NCI-H1930 (cell line): ENCODE measurements at places on chromosomes 12 and 14.
A peak's percentile ranks its signal among the peaks of the same experiment; 100 is the strongest.

DNA sequence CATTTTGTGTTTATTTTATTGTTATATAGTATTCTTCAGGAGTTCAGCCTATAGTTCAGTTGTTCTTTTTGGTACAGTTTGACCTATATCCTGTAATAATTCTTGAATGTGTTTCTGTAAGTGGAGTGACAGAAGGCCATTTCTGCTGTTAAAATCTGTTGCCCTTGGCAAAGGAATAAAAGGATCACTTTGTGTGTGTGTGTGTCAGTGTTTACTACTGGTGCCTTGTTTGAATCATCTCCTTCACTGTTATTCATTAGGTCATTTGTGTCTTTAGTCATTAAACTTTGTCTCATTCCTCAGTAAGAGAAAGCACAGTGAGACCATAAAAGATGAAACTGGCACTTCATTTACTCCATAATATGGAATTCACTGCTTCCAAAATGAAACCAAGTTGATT is 130.7 kb downstream of the TMTC2 start:
- DNase-seq: no peak

- DNase-seq: no peak
Measured at GRCh38 chr12:91954747-91955146, 190.9 kb downstream of the BTG1 start.

DNA sequence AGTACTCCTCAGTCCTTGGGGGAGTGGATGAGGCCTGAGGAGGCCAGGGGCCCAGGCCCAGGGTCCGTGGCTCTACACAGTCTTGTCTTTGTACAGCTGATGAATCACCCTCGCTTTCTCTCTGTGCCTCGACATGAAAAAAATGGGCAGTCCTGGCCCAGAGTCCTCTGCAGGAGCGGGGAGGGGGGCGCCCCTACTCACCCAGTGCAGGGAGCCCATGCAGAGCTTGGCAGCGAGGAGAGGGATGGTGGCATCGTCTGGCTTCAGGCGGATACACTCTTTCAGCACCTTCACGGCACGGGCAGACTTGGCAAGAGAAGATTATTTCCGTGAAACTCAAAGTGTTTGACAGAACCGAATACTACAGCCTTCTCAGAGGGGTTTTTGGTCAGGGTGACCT is 159.3 kb downstream of the TTC7B start:
- no peak for DNase-seq

DNA sequence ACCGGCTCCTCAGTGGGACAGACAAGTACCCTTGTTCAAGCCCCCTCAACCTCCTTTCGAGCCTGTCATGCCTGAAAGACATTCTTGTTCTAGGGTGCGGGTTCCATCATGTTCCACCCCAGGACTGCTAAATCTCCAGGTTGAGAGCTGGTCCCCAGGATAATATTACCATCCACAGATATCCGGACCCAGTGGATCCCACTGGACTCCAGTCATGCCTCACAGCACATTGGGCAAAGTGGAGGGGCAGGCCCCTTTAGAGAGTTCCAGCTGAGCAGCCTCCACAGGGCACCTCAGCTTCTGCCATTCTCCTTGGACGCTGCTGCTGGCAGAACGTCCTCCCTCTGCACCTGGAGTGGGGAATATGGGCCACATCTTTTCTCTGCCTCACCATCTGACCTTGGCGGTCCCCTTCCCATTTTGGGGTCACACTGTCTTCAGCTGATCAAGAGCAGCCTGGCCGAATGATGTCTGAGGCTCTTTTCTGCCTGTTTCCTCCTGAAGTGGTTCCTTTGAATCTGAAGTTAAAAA is 137.4 kb downstream of the BCL11B start:
- DNase-seq: no peak

DNA sequence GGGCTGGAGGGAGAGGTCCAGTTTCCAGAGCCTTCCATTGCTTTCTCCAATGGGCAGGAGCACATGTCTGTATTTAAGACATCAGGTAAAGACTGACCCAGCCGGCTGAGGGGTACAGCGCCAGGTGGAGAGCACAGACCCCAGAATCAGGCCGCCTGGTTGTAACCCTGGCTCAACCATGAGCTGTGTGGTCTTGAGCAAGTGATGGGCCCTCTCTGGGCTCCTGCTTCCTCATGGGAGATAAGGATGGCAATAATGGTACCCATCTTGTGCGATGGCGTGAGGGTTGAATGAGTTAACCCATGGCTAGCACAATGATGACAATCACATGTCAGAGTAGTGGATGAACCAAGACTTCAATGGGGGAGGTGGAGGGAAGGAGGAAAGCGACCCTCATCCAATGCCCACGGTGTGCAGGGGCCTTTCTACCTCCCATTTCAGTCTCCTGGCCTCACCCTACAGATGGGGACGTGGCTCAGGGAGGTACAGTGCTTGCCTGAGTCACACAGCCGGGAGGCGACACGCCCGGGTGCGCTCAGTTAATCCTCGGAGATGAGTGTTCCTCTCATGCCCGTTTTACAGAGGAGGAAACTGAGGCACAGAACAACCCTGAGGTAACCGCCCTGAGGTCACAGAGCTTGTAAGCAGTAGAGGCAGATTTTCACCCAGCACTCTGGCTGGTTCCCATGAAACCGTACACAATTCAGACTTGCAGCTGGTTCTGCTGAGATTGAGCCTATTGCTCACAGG is 163.9 kb downstream of the RBM19 start:
- DNase-seq: no peak

DNA sequence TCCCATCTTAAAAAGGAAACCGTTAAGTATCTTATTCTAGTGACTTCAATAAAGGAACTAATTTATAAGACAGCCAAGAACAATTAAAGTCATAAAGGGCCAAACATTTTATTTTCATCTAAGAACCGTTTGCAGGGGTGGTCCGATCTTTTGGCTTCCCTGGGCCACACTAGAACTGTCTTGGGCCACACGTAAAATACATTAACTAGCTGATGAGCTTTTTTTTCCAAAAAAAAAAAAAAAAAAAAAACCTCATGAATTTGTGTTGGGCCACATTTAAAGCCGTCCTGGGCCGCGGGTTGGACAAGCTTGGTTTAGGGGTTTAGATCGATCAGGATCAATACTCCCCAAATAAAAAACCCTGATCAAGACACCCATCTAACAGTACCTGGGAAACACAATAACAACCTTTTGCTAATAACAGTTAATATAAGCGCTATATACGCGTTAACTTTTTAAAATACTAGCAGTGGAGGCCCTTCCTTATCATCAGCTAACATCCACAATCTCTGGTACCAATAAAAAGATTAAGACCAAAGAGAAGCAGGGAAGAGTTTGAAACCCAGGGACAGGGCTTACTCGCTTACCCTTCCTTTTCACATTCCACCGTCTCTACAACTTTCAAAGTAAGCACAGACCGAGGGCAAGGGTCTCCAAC is 1.1 kb downstream of the NAP1L1 start:
- DNase-seq: no peak

- DNase-seq: no peak
Measured at GRCh38 chr12:77830583-77831351, at the start of gene NAV3. Gene NAV3, plus strand, starts transcription at chr12:77830894. Its CDS starts 568 bp downstream, at chr12:77831462.

DNA sequence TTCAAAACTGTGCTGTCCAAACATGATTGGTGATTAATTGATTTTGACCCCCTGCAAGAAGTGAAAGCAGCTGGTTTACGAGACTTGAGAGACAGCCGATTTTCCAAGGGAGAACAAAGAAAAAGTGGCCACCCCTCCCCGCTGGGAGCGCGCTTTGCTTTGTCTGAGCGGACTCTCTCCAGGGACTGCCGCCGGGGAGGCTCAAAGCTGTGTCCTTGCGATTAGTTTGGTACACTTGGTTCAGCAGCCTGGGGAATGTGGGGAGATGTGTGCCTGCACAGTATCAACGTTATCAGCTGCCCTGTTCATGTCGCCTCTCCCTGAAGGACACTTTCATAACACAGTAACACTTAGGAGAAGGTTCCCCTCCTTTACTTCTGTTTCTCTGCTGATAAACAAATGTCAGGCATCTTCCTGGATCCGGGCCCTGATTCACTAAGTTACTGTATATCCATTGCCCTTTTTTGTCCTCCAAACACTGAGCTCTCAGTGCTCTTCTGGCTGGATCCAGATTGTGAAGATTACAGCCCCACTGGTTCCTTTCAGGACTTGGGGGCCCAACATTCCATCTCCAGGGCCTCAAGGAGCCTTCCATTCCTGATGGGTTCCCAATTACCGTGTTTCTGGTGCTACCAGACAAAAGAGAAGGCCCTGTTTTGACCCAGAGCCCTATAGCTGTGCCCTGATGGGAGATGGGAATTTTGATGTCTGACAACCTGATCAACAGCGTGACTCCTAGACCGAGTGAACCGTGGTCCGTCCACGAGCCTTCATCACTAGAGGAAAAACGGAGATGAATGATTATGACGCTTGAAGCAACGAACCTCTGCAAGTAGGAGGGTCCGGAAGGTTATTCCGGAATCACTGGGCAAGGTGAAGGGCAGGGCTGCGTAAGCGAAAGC is 31.7 kb upstream of the TUBA1C start:
- peak; percentile 75 for DNase-seq

- DNase-seq: no peak
Measured at GRCh38 chr14:67510836-67511235, 22.3 kb upstream of the PLEKHH1 start.

GRCh38 chr12:97537501-97537900 is 74.9 kb downstream of the RMST start:
- no peak for DNase-seq

DNA sequence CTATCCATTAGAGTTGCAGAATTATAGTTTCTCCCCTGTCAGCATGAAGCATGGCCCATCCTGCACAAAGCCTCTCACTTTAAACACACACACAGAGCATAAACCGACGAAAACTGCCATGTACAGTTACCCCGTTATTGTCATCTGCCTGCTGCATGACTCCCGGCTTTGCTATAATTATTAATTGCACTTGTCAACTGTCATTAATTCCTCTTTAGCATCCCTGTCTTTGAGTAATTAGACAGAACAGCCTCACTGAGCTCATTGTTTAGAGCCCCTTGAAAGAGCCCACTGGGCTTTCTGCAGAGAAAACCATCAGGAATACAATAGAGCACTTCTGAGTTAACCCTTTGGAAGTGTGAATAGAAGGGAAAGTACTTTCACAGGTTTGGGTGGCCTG is 307.2 kb upstream of the SOX5 start:
- no peak for DNase-seq

DNA sequence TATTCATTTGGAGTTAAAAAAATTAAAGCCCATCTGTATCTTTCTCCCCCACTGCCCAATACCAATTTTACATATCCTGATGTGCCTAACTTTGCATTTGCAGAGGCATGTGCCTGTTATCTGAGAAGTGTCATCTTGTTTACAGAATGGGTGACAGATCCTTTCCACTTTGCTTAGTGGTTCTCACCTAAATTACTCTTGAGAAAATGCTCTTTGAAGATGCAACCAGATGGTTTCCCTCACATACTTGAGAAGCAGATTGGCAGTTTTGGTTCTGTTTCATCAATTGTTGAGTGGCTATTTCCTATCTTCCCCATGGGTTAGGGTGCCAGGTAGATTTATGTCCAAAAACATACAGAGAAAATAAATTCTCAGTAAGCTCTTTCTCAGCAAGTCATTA is 1051.4 kb upstream of the ATXN7L3B start:
- no peak for DNase-seq

DNA sequence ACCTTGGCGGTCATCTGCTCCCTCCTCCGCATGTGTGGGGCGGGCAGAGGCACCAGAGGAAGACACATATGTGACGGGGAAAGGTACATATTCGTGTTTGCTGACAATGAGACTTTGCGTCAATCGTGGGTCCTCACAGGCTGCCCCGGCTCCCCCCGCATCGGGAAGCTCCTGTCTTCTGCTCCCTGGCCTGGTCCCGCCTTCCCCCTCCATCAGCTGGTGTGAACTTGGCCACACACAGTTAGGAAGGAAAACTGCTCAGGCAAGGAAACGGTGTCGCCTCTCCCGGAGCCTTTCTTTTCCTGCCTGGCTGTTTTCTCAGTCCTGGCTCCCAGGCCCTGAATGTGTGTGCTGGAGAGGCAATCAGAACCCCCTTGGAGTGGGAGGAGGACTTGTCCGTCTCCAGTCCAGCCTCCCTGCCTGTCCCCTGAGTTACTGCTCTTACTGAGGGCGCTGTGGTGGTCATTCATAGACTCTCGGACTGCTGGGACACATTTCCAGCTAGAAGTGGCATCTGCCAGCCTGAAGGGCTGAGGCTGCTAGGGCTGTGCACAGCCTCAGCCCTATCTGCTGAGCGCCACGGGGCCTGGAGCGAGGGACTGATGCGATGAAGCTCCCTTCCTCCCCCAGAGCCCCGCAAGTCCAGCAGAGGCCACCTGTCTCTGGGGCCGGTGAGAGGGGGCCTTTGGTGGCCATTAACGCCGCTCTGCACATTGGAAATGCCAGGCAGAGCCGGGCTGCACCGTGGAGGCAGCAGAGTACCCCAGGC is 44.2 kb upstream of the TSPAN9 start:
- DNase-seq: no peak

GRCh38 chr12:39572551-39572950 is 47.1 kb downstream of the ABCD2 start:
- DNase-seq: no peak

DNA sequence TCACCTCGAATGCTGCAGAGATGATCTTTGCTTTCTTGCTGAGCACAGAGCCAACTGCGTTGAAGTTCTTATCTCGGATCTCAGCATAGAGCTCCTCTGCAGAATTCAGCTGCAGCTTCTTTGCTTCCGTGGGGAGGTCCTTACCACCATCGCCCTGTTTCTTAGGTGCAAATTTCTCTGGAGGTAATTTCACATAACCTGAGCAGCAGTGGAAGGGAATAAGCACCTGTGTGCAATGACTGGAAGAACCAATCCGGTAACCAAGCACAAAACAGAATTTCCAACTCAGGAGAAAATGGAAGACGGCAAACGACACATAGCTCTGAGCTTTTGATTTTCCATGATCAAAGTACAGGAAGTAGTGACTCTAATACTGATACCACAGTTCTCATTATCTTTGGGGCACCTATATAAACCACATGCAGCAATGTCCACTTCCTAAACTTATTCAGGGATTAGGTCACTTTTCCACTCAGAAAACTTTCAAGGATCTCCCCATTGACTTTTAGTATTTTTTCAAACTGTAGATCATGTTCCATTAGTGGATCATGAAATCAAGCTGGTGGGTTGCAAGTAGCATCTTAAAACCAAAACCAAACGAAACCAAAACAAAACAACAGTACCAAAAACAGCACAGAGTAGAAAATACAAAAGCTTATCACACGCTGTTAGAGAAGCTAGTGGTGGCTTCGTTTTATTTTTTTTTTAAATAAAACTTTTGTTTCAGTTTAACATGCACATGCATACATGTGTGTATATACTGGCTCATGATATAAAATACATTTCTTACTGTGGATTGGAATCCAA is 18.9 kb upstream of the DIABLO start:
- no peak for DNase-seq

DNA sequence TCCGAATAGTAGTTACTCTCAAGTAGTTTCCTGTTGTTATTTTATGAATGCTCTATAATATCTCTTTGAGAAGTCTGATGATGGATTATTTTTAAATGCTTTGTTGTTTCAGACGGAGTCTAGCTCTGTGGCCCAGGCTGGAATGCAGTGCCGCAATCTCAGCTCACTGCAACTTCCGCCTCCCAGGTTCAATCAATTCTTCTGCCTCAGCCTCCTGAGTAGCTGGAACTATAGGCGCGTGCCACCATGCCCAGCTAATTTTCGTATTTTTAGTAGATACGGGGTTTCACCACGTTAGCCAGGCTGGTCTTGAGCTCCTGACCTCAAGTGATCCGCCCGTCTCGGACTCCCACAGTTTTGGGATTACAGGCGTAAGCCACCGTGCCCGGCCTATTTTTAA is 1.4 kb upstream of the OS9 start:
- no peak for DNase-seq

- DNase-seq: no peak
Measured at GRCh38 chr14:95365401-95365800, 45.7 kb upstream of the CLMN start.

- DNase-seq: no peak
Measured at GRCh38 chr14:36176524-36176923, at the start of gene PTCSC3. Gene PTCSC3, minus strand, starts transcription at chr14:36176722.

- DNase-seq: no peak
Measured at GRCh38 chr14:83419420-83419819, 1885.8 kb upstream of the SEL1L start.
